HepG2 (cell line): ENCODE measurements at places on chromosomes 2 and 18. TPM values are rescaled to one million over a fixed set of nuclear protein-coding genes. Genes with fewer than 3 reads are reported as not detected.

The KHK gene
- total RNA-seq: 29.9 and 40.9 TPM in 2 replicates

The XIRP2 gene
- total RNA-seq: 0.04 and 0.13 TPM in 2 replicates

The STARD6 gene
- not detected in 2 replicates for total RNA-seq

The ZNF892 gene
- 0.21 TPM in 1 of 2 replicates, not detected in the other for total RNA-seq

The MC4R gene
- not detected in 2 replicates for total RNA-seq

The OTX1 gene
- total RNA-seq: 3.0 and 5.0 TPM in 2 replicates

The OSR1 gene
- total RNA-seq: 0.81 and 1.1 TPM in 2 replicates

The NABP1 gene
- 4.9 and 14.9 TPM in 2 replicates for total RNA-seq

The ACVR1 gene
- total RNA-seq: 2.3 and 2.8 TPM in 2 replicates

The SLC4A5 gene
- total RNA-seq: 0.25 TPM in 1 of 2 replicates, not detected in the other

The ANKRD62 gene
- not detected in 2 replicates for total RNA-seq

The RGPD3 gene
- 0.24 and 0.53 TPM in 2 replicates for total RNA-seq

The NT5DC4 gene
- total RNA-seq: 2.4 and 4.2 TPM in 2 replicates

The AFF3 gene
- not detected in 2 replicates for total RNA-seq

The CLEC4F gene
- total RNA-seq: 0.13 TPM in 2 replicates

The IL1F10 gene
- total RNA-seq: not detected in 2 replicates

The ANKRD30BL gene
- total RNA-seq: not detected in 2 replicates

The EMILIN1 gene
- 4.0 and 9.7 TPM in 2 replicates for total RNA-seq

The CCDC74B gene
- total RNA-seq: 0.11 TPM in 1 of 2 replicates, not detected in the other

The B4GALT6 gene
- 3.3 and 3.8 TPM in 2 replicates for total RNA-seq

The RBKS gene
- 7.7 and 11.7 TPM in 2 replicates for total RNA-seq

The FSIP2 gene
- total RNA-seq: 0.04 and 0.07 TPM in 2 replicates

The KCNG2 gene
- total RNA-seq: not detected in 2 replicates

The ABHD1 gene
- total RNA-seq: 0.04 TPM in 1 of 2 replicates, not detected in the other

The GKN1 gene
- not detected in 2 replicates for total RNA-seq

The ZEB2 gene
- not detected in 2 replicates for total RNA-seq

The SMYD1 gene
- total RNA-seq: not detected in 2 replicates

The CYS1 gene
- not detected in 2 replicates for total RNA-seq

The GRB14 gene
- total RNA-seq: 3.8 and 5.8 TPM in 2 replicates
